ENCODE measurements at places on chromosomes 5 and 9.

DNA sequence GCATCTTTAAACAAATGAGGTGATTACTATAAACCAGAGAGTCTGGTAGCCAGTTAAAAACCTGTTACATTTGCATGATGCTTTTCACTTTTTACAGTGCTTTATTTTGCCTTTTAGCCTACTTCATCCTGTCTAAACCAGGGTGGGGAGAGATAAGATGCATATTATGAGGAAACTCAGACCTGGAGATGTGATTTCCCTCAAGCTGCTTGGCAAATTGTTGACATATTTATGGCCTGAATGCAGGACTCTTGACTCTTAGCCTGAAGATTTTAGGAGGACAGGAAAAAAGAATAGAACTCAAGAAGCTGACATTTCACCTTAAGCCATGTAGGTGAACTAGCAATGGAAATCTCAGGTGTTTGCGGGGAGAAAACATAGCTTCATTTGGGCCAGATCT is 202.8 kb downstream of the NMUR2 start:
- no peak for DNase-seq

GRCh38 chr5:15794052-15794985 is 294.3 kb downstream of the FBXL7 start:
- DNase-seq: no peak

DNA sequence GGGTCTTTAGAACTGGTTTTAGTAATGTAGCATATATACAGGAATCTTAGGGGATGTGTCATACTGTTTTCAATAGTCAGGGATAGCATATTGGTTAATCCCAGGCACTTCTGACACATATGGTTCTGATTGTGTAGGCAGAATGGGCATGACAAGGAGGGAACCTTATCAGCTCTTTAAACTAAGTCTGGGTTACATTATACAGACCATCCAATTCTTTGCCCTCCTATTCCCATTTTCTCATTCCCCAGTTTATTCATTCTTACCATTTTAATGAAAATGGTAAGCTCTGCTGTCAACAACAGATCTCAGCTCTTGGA is 85.1 kb downstream of the NDUFAF2 start:
- no peak for DNase-seq

DNA sequence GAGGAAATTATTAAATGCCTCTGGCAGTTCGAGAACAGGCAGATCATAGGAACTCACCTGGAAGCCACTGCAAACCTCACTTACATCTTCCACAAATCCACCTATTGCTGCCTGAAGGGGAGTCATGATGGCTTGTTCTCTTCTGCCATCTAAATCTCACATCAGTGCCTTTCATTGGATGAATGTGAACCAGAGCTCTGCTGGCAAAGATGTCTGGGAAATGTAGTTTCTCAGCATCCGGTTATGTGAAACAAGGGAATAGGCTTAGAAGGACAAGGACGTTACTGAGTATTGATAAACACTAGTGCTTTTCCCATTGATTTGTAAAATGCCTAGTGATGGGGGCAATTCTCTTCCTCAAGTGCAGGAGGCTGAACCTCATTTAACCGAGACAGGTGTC is 483.3 kb downstream of the ARHGEF28 start:
- DNase-seq: no peak

DNA sequence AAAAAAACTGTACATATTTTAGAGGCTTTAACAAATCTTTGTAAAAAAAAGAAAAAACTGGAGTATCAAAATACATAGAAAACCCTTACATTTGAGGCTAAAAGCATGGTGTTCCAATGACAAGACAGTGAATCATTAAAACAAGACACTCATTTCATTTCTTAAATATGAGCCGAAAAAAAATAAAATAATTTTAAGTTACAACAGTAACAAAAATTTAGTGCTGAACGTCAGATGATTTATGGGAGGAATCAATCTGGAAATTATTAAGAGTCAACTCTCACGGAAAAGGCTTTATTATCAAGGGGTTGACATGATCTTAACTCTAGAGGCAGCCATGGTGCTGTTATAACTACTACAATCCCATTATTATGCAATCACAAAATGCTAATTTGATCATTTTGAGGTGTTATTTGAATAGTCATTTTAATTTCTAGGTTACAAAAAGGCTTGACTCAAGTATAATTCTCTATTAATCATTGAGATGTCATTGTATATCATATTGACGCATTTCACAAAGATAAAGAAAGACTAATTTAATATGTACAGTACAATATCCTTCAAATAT is 51.9 kb downstream of the MAPKAP1 start:
- DNase-seq: no peak

- DNase-seq: no peak
Observed at GRCh38 chr5:136330353-136331038, 34.8 kb downstream of the TRPC7 start.

- no peak for DNase-seq
Observed at GRCh38 chr5:78549043-78549442, 99.5 kb downstream of the LHFPL2 start.

- DNase-seq: no peak
Observed at GRCh38 chr5:178547052-178547666, 43.0 kb downstream of the COL23A1 start.

GRCh38 chr5:178625679-178626483 is 969 bp downstream of the CLK4 start:
- DNase-seq: no peak

- DNase-seq: no peak
Observed at GRCh38 chr5:174981416-174981815, 257.0 kb downstream of the MSX2 start.

DNA sequence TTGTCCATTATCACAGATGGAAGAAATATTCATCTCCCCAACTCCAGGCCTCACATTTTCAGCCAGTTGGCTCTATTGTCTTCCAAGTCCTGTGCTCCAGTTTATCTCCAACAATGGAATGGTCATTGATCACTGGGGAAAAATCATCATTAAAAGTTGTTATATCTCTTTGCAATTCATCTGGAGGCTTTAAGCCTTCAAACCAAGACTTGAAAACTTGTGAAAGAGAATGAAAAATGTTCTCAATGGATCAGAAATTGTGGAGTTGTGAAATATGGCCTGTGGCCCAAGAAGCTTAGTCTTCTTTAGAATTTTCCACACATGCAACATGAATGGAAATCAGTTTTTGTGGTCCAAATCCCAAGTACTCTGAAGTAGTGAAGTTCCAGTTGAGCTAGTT is 569.6 kb downstream of the EBF1 start:
- DNase-seq: no peak

DNA sequence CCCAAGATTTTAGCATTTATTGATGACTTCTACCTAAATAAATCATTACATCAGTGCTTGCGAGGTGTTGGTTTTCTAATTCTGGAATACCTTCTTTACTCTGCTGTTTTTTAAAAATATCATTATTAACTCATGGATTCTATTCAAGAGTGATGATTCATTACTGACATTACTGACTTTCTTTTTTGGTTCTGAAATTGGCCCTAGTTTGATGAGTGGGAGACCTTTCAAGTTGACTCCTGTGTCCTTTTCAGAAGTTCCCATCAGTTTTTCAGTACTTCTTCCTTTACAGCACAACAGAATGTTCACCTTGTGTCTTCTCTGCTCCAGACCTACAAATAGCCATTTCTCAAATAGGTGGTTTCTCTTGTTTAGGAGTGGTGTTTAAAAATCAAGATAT is 114.1 kb downstream of the PCSK5 start:
- no peak for DNase-seq

GRCh38 chr5:10220248-10220647 is 29.4 kb downstream of the ATPSCKMT start:
- DNase-seq: no peak

DNA sequence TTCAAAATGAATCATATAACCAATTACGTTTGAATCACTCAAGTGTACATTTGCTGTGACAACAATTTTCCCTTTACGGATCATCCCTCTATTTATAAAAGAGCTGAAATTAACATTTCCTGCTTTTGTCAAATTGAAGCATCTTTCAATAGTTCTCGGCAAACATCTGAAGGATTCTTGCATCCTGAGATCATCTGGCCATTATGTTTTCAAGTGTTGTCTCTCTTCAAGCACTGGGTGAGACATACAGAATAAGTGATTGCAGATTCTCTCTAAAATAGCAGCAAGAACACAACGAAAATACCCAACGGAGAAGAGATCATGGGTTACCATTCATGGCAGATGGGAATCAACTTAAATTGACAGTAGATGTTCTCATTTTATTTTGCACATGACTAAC is 283.4 kb upstream of the GRAMD2B start:
- DNase-seq: no peak

DNA sequence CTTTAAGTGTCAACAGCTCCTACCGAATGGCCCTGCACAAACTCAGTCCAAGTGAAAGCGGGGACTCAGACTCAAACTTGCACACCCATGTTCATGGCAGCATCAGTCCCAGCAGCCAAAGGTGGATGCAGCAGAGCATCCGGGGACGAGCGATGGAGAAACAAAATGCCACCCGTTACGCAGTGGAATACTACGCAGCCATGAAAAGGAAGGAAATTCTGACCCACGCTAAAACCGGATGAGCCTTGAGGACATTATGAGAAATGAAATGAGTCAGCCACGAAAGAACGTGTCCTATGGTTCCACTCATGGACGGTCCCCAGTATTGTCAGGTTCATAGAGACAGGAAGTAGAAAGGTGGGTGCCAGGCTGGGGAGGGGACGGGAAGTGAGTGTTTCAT is 48.6 kb upstream of the NOTCH1 start:
- DNase-seq: no peak

GRCh38 chr9:135040892-135041291 is 46.6 kb upstream of the OLFM1 start:
- DNase-seq: no peak

GRCh38 chr5:169431386-169431785 is 130.4 kb upstream of the SLIT3 start:
- DNase-seq: no peak

DNA sequence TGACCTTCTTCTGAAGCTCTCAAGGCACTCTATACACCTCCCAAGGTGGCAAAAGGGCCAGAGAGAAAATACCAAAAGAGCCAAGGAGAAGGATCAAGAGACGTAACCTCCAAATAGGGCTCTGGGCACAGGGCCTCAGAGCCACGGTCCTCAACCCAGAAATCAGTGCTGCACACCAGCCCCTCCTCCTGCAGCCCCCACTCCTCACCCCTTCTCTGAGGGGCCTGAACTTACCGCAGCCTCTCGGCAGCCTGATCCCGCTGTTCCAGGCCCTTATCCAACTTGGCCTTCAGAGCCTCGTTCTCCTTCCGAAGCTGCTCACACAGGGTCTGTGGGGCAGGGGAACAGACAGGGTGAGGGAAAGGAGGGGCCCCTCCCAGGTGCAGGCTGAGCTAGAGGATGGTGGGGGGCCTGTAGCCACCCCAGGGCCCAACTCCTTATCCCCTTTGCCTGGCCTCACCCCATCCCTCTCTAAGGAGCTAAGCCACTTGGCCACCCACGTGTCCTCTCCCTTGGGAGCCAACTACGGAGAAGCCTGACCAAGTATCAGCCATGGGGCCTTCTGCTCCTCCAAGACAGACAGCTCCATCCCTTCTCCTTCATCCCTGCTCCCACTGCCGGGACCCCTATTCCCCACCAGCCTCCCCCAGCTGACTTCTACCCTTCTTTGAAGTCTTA is 28.8 kb downstream of the TNIP1 start:
- no peak for DNase-seq

DNA sequence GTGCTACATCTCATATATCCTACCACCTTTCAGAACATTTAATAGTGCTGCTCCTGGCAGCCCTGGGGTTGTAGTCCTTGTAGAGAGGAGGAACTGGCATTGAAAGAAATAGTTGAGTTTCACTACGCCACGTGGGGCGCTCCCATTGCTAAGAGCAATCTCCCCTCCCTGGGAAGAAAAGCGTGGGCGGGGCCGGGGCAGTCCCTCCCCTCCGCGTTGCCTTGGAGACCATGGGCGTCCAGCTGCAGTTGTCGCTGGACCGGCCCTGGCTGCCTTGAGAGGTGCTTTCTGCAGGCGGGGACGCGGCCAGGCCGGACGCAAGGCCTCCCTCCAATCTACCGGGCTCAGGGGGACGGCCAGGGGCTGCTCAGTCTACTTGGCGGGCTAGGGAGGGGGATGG is 368 bp upstream of the CCDC180 start:
- no peak for DNase-seq

GRCh38 chr5:16159636-16160035 is 20.0 kb downstream of the MARCHF11 start:
- DNase-seq: no peak

- DNase-seq: no peak
Observed at GRCh38 chr9:14205463-14205862, 108.5 kb downstream of the NFIB start.

- DNase-seq: no peak
Observed at GRCh38 chr5:100828071-100828897, 74.8 kb downstream of the ST8SIA4 start.

DNA sequence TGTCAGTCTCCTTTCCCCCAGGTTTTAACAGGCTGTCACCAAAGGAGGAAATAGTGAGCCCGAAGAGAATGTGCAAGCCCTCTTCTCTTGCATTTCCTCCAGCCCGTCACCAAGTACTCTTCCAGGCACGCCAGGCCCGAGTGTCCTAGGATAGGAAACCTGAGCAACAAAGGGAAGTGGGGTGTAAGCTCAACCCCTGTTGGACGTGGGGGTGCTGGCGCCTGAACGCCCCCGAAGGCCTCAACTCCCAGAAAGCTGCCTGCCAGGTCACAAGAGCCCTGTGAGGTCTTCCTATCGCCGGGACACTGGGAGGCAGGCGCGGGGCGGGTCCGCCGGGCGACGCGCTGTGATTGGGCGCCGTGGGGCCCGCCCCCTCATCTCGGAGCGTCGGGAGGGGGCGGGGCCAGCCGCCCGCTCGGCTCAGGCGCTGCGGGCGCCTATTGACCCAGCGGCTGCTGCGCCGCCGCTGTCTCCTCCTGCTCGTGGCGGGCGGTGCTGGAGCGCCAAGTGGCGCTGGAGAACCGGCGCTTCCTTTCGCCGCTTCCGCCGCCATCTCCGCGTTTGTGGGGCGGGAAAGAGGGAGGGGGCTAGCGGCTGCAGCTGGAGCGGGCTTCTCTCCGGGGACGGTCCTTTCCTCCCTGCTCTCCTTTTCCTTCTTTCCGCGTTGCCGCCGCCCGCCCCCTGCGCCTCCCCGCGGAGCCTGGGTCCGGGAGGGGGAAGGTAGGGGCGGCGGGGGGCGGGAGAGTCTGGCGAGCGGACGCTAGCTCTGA is 572 bp upstream of the MAN2A1 start:
- peak; percentile 69 for DNase-seq

DNA sequence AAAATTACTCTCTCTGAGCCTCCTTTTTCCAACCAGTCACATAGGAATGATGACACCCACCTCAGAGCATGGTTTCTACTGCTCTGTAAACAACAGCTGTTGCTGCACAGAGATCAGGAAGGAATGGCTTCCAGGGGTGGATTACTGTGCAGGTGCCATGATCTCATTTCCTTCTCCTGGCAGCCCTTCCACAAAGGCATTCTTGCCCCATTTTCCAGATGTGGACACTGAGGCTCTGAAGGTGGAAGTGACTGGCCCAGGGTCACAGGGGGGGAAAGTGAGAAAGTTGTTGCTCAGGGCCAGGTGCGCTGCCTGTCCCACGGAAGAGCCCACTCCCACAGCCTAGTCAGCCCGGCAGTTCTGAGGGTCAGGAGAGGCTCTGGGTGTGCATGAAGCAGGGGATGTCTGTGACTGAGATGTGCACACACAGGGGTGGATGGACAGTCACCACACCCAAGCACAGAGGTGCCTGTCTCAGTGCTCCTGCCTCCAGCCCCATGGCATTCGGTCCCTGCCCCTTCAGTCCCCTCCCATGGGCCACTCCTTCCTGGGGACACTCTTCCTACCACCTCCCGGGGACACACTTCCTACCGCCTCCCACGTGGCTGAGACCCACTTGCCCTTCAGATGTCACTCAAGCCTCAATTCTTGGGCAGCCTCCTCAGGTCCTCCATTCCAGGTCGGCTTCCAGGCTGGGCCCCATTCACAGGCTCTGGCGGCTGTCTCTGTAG is 17.0 kb downstream of the FGFR4 start:
- DNase-seq: no peak

GRCh38 chr9:135945969-135946368 is 15.2 kb downstream of the UBAC1 start:
- no peak for DNase-seq
